ENCODE measurements at places on chromosomes 5 and 9.

GRCh38 chr5:121797681-121798518 is 53.8 kb upstream of the FTMT start:
- DNase-seq: no peak

DNA sequence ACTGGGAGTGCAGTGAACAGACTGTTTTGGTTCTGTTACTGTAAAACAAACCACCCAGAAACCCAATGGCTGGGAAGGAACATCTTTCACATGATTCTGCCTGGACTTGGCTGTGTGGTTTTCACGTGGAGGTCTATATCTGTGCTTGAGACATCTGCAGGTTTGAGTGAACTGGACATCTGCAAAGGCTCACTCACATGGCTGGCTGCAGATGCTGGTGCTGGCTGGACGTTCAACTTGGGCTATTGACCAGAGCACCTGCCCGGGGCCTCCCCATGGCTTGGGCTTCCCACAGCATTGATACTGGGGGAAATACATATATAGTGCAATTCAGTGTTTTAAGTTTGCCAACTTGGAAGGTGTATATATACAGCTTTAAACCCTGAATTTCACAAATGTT is 6.8 kb downstream of the CTSL start:
- no peak for DNase-seq

DNA sequence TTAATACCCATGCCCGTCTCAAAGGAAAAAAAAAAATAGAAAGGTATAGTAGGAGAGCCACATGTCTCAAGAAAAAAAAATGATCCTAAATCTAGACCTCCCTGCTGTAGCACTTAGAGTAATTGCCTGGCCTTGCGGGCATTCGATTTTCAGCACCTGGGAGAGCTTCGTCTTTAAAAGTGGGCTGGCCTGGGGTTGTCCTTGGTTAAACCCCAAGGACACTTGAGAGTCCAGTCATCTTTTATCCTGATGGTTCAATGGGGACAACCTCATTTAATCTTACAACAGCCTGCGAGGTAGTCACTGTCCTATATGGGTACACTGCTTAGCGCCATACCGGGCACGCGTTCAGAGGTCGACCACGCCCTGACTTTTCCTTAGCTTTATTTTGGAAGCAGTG is 60.1 kb downstream of the MAT2B start:
- no peak for DNase-seq

DNA sequence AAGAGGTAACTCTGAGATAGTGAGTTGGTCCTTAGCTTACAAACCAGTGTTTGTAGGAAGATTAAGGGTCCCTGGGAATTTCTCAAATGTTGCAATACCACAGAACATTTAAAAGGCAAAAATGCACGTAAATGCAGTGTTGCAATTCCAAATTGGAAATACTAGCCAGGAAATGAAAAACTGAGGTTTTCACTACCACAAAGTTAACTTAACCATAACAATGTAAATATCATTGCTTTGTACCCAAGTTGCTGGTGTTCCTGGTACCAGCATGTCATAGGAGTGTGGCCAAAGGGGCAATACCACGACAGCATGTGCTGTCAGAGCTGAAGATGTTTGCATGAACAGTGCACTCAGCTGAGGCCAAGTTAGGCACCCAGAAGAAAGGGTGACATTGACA is 382.9 kb downstream of the GLIS3 start:
- DNase-seq: no peak

- DNase-seq: no peak
Observed at GRCh38 chr5:135458921-135459331, 6.8 kb upstream of the TIFAB start.

Measured in stimulated activated CD8-positive, alpha-beta memory T cell treated with anti-CD3 and anti-CD28 coated beads, Interleukin-7, amount 100 ng/mL, for 4 hours (primary cell).